Stimulated activated CD4-positive, alpha-beta T cell treated with anti-CD3 and anti-CD28 coated beads, Interleukin-1b, Interleukin-23, amount 100 ng/mL, for 1 hour (primary cell): ENCODE measurements at places on chromosomes 4 and X.

DNA sequence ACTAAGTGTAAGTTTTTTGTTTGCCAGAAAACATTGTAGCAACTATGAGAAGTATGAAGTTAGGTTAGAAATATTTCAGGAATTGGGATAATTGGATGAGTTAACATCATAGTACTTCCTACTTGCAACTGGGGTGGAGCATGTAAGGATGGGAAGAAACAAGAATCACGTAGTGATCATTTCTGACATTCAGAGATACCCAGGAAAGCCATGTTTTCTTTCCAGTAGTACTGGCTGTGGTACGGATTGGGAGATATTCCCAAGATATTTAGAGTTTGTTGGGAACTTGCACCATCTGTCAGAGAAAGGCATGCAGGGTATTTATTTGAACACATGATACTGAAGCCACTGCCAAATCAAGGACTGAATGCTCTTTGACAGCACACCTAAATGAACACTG, 87.6 kb upstream of the SLC4A4 start:
- DNase-seq, result no peak

DNA sequence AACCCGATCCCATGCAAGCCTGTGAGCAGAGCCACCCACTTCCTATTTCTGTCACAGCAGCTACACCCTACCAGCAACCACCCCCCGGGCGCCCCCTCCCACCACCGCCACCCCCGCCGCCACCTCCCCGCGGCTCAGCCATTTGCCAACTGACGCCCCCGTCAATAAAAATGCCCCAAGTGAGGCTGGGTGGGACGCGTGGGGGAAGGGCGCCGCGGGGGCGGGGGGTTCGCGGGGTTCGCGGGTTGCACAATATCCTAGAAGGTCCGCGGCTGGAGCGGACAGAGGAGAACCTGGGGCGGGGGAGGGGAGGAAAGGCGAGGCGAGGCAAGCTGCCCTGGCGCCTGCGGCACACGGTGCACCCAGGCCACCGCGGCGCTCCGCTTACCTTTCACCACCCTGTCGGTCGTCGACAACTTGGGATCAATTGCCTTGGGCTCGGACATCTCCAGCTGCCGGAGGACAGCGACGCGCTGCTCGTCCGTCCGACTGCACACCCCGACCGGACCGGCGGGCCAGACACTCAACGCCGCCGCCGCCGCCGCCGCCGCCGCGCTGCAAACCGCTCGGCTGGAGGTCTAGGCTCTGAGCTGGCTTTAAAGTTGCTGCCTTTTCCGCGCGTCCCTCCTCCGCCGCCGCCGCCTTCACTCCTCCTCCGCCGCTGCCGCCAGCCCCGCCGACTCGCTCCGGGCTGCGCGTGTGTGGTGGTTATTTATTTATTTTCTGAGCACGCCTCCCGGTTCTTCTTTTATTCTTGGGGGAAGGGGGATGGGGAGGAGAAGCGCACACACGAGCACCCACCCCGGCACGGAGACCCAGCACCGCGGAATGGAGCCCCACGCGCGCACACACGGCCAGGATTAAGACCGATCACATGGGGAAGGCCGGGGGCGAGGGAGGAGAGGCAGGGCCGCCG, 717 bp downstream of the PPP3CA start:
- peak; percentile 25 for DNase-seq

- no peak for DNase-seq
Observed at GRCh38 chr4:59814402-59815010, 1385.6 kb upstream of the ADGRL3 start.

GRCh38 chrX:35166023-35166422, 223.4 kb downstream of the FAM47B start:
- no peak for DNase-seq

DNA sequence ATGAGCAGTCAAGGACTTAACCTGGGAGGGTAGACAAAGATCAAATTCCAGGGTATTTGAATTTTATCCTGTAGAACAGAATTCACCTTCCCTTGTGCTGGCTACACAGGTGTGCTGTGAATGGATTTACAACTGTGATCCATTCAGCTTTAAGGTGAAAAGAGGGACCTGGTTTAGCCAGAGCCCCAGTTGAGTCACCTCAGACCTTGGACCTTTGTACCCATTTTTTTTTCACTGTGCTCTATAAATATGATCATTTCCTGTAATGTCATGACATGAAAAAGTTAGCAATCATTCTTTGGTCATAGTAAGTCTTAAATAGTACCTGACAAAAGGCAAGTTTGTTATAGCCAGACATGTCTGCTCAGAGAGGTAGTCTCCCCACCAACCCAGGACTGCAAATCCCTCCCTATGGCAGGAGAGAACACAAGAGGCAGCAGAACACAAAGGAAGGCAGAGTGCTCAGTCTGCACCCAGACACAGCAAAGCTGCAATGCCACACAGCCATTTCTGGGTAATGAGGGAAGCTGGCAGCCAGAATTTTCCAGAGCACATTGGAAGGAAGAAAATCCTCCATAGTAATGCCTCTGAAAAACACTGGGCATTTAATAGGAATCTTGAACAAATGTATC, 77.9 kb downstream of the CXXC4 start:
- DNase-seq, result no peak

- DNase-seq, result no peak
Observed at GRCh38 chr4:81039351-81039972, 9.0 kb downstream of the BMP3 start.

GRCh38 chr4:124030147-124030546, 633.6 kb downstream of the SPRY1 start:
- no peak for DNase-seq

DNA sequence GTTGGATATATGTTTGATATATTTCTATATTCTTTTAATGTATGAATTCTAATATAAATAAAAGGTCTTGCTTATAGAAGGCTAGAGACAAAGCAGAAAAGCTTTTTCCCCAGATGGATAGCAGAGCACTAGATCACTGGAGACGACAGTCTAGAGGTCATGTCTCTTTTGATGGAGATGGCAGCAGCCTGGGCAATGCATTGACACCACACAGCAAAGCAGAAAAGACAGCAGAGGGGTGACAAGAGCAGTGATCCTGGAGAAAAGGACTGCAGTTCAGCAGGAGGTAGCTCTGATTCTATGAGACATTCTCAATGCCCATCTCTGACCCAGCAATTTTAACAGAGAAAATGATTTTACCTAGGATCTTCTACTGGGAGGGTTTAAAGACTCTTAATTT, 210.6 kb downstream of the DTHD1 start:
- DNase-seq, result no peak

DNA sequence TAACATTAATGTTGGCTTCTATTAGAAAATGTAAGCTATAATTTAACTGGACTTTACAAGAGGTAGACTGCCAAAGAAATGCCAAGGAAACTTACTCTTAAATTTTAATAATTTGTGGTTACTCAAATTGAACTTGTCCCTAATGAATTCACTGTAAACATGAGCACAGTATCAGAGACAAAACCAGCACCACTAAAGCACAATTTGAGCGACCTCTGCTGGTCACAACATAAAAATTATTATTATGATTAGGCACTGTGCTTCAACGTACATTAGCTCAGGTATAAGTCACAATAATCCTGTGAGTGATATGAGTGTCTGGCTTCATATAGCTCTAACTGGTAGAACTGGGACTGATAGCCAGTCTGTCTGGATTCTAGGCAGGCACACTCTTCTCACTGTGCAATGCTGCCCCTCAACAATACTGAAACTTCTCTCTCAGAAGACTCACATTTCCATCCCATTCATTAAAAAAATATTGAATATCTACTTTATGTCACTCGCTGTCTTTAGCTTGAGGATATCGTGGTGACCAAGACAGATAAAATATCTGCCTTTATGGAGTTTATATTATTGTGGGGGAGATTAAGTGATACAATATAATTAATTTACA, 8.0 kb downstream of the NUDT6 start:
- no peak for DNase-seq

- DNase-seq, result no peak
Observed at GRCh38 chr4:105236202-105236915, 89.7 kb downstream of the TET2 start.

DNA sequence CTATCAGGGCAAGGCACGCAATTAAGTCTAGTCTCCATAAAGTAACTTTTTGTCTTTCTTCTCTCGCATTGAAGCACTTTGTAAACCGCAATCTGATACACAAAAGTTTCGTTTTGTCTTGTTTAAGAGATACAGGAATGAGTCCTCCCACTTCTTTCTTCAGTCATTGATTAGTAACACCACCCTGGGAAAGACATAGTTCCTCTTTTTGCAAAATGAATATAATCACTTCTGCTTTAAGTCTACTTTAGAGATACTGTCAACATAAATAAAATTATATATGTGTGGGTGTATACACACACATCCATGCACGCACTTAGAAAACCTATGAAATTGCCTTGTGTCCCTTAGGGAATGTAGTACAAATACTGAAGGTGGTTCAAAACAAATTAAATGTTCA, 11.7 kb downstream of the COQ2 start:
- DNase-seq, result no peak

GRCh38 chr4:185204238-185204910, 574 bp upstream of the CFAP97 start:
- DNase-seq, result no peak

DNA sequence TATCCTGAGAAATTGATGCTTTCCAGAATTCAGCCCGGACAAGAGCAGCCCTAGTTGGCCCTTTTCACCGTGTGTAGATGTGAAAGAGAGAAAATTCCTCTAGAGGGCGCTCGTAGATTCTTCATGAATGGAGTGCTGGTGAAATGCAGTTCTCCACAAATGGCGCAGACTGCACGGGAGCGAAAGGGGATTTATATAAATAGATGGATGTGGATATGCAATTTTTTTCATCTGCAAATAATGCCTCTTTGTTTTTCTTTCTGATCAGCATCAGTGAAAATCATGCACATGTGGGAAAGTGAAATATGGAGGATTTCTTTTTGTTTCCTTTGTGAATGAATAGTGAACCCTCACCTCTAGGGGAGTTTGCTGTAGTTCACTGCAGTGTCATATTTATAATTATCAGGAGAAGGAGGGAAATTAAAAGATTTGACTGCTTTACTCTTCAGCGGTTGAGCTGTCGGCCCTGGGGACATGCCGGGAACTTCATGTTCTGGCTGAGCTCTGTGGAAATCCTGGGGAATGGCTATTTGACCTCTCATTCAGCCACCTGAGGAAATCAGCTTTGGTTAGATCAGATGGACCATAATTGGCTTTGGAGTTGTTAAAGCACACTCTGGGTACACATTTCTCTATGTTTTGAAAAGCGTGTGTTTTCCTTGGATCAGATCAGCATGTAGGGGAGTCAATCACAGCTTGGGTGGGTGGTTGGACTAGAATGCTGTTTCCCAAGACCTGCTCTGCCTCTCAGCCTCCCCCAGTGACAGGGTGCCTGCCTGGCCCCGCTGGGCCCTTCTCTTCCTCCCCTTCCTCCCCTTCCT, 115.0 kb upstream of the SHISA3 start:
- no peak for DNase-seq

GRCh38 chr4:54155936-54156335, 56.0 kb downstream of the GSX2 start:
- no peak for DNase-seq

DNA sequence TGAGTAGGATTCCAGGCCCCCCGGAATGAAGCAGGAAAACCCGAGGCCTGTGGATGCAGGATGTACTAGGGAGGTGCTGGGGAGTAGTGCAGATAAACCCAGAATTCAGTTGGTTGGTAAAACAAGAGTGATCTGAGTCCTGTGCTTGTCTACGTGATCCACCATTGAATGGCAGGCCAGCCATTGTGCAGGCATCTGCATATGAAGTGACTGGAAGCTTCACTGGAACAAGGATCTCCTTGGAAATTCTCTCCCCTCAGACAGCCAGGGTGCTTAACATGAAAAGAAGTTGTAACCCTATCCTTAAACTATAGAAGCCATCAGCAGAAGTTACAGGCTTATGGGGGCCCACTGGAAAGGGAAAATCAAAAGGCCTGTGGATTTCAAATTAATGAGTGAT, 656 bp upstream of the GSPT2 start:
- DNase-seq, result no peak

DNA sequence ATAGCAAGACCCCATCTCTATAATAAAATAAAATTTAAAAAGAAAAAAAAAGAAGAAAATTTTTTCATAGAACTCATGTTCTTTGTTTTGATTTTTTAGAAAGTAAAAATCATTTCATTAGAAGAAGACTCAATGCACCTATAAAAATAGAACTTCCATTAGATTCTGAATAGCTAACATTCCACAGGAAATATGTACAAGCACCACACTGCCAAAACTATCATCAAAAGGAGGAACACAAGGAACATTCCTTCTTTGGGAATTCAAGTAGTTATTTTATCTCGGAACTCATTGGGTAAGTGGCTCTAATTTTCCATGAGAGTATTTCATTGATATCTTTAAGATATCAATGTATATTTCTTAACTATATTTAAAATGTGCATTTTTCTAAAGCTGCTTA, 157.6 kb downstream of the CAMK2D start:
- DNase-seq, result no peak

- no peak for DNase-seq
Observed at GRCh38 chr4:108148316-108148715, 20.4 kb downstream of the LEF1 start.

DNA sequence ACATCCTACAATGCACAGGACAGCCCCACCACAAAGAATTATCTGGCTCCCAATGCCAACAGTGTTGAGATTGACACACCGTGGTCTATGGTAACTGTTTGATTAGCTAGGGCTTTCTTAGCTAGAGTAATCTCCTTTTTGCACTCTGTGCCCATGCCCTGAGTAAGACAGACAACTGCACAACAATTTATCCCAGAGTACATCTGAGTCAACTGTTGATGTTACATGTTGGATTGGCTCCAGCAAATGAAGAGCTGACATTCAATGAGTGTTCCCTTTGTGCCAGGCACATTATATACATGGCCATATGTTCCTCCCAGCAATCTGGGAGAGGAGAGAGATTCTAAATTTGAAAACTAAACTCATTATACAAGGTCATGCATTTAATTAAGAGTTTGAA, 3.9 kb upstream of the FAM9C start:
- DNase-seq, result no peak

DNA sequence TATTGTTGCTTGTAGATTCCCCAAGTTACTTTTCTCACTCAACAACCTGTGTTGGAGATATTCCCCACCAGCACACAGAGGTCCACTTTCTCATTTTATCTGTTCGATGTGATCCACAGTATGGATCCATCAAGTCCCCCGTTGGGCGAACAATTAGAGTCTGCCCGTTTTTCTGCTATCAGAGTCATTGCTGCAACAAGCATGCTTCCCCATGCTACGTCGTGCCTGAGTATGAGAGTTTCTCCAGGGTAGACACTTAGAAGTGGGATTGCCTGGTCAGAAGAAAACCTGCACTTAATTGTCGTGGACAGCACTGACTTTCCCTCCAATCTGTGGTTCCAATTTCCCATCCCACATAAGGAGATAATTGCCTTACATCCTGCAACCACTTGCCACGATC, 62.7 kb upstream of the SHOX start:
- no peak for DNase-seq

GRCh38 chr4:3744901-3745300, 21.3 kb upstream of the ADRA2C start:
- no peak for DNase-seq
